ENCODE measurements at places on chromosomes 1 and 21.

DNA sequence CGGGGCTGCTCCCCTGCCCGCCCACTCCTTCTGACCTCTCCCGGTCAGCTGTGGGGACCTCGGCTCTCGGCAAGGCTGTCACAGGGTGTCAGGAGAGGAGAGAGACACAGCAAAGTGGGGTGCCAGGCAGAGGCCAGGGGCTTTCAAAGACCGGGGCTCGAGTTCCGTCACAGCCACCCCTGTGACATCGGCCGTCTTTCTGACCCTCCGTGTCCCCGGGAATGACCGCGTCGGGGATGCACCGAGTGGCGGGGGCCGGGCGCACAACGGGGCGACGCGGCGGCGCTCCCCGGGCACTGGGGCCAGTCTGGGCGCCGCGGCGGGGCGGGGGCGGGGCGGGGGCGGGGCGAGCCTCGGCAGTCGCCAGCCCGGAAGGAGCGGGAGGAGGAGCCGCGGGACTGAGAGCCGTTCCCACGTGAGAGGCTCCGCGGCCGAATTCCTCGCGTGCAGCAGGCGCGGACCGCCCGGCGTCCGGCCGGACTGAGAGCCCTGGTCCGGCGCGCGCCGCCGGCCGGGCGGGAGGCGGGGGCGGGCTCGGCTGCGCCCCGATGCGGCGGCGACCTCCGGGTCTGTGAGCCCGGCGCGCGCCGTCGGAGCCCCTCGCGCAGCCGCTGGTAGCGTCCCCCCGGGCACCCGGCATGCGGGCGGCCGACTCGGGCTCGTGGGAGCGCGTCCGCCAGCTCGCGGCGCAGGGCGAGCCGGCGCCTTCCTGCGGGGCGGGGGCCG lies 229.7 kb upstream of the TMEM51 start:
- DNase-seq: no peak

- no peak for DNase-seq
Observed at GRCh38 chr1:200925831-200926230, 31.1 kb downstream of the INAVA start.

GRCh38 chr1:65758128-65758527 lies 34.6 kb upstream of the PDE4B start:
- DNase-seq: no peak

DNA sequence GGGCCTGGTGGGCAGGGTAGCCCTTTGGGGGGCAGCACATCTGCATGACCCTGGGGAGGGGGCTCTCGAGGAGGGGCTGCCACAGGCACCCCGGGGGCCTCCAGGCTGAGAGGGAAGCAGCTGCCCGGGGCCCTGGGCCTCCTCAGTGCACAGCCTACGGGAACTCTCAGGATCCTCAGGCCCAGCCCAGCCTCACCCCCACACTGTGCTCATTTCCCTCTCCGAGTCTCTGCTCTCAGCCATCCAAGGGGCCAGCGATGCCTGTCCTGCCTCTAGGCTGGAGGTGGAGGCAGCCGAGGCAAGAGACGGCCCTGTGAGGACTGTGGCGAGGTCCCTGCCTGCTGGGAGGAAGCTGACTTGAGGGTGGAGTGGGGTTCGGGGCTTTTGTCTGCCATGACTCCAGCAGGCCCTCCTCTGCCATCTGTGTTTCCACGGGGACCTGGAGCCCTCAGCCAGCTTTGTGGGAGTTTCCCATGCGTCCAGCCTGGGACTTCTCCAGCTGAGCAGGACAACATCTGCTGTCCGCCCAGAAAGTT lies 7.2 kb upstream of the PLEKHG5 start:
- no peak for DNase-seq

DNA sequence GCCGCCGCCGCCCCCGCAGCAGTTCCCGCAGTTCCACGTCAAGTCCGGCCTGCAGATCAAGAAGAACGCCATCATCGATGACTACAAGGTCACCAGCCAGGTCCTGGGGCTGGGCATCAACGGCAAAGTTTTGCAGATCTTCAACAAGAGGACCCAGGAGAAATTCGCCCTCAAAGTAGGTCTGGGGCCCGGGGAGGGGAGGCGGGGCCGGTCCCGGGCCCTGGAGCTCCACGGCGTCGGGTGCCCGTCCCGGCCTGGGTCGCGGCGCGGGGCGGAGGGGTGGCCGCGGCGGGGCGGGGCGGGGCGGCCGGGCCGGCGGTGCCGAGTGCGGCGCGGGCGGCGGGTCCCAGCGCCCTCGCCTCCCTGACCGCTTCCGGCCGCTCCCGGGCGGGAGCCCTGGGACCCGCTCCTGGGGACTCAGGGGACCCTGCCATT lies 646 bp downstream of the MAPKAPK2 start:
- DNase-seq: peak; percentile 40

- no peak for DNase-seq
Observed at GRCh38 chr1:26387447-26387846, 14.9 kb upstream of the ZNF683 start.

DNA sequence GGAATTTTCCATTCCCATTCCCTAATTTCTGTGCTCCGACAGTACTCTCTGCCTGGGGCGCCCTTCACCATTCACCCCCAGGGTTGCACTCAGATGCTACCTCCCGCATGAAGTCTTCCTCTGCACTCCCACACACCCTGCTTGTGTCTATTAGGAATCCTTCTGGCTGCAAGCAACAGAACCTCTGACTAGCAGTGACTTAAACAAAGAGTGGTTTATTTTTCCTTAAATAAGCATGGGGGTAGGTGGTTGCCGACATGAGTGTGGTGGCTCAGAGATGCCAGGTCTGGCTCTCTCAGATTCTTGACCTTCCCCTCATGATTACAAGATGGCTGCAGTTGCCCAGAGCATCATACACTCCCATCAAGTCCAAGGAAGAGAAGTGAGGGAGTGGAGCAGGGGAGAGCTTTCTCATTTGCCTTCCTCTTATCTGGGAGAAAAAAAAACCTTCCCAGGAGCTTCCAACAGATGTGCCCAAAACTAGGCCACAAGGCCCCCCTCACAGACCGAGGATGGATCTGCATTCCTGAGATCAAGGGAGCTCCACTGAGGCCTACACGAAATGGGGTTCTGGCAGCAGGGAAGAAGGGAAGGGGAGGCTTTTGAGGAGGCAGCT lies 49.6 kb upstream of the LBR start:
- no peak for DNase-seq

- DNase-seq: no peak
Observed at GRCh38 chr1:89331890-89332289, 32.0 kb upstream of the GBP6 start.

DNA sequence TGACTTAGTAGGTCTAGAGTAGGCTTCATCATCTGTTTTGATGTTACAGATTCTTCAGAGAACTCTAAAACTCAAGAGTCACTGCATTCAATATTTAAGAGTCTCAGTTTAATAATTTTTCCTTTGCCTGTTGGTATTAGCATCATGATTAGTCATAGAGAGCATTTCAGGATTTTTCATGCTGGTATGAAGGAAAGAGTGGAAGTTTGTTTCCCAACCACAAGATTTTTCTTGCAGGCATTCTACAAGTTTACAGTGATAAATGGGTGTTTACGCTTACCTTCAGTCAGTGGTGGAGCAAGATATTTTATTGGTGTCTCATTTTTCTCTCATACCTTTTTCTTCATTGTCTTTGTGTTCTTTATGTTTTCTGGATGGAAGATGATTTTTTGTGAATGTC lies 58.4 kb upstream of the MYOCOS start:
- DNase-seq: no peak

DNA sequence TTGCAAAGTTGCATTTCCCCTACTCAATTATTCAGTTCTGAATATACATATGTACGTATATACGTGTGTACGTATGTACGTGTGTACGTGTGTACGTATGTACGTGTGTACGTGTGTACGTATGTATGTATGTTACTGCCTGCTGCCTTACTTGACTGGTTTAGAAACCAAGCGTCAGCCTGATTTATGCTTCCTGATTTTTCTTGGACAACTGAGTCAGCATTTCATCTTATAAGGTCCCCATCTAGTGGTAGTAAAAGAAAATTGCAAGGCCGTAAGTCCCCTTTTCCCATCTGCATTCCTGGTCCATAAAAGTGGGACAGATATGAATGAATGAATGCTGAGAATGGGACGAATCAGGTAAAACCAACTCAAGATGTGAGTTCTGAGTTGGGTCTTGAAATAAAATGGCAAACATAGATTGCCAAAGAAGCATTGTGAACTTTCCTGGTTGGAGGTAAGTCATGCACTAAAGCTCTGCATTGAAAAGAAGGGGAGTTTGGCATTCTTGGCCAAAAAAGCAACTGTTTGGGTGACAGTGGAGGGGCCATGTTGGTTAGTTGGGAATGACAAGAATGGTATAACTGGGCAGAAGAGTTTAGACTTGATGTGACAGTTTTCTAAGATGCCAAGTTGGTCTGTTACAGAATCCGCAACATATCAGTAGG lies 76.4 kb upstream of the DNAH14 start:
- DNase-seq: no peak

GRCh38 chr1:90139837-90140236 lies 144.9 kb downstream of the ZNF326 start:
- no peak for DNase-seq

DNA sequence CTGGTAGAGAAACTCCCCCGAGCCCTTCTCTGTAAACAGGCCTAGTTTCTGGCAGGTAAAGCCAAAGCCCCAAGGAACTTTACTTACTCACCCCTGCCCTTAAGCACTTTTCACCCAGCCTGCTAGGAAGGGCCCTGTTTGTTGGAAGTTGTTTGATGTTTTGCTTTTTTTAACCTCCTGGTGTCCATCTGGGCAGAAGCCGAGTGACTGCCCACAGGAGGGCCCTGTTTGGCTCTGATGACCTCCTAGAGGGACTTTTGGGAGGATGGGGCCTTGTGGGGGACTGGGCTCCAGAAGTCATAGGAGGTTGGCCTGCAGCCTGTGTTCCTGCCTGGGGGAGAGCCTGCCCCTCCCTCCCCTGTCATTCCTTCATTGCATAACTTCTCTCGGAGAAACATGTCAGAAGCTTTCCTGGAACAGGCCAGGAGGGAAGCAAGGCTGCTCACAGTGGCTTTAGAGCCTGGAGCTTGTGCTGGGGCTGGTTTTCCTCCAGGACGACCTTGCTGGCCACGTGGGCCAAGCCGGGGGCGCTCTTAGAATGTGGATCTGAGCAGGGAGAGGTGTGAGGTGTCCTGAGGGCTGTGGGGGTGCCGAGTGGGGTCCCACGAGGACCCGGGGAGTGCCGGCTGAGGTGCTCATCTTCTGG lies 33.9 kb downstream of the COQ8A start:
- DNase-seq: no peak

GRCh38 chr1:110210604-110211495 lies 736 bp downstream of the KCNC4 start:
- no peak for DNase-seq

DNA sequence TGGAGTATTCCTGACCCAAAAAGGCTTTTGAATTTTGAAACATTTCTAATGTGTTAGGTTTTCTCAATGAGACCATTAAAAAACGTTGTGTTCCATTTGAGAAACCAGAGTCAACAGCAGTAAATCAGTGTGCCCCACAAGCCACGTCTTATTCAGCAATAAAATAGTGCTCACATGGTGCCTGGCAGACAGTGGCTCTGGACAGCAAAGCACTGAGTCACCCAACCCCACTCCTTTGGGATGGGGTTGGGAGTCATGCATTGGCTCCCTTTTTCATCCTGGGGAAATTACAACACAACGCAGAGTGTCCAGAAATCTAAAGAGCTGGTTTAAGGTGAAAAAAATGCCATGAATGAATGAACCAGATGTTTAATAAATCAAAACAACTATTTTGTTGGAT lies 46.5 kb downstream of the KCNJ15 start:
- no peak for DNase-seq

GRCh38 chr1:154857441-154858215 lies 12.5 kb downstream of the KCNN3 start:
- no peak for DNase-seq

DNA sequence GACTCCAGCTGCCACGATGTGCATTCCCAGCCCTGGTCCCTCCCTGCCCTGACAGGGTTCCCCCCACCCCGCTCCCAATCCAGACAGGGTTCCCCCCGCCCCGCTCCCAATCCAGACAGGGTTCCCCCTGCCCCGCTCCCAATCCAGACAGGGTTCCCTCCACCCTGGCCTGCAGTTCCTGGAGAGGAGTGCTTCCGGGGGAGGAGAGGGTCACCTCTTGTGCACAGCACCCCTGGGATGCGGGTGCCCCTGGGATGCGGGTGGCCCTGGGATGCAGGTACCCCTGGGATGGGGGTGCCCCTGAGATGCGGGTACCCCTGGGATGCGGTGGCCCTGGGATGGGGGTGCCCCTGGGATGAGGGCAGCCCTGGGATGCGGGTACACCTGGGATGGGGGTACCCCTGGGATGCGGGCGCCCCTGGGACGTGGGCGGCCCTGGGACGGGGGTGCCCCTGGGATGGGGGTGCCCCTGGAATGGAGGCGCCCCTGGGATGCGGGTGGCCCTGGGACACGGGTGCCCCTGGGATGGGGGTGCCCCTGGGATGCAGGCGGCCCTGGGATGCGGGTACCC lies 36.7 kb upstream of the SLC19A1 start:
- no peak for DNase-seq

DNA sequence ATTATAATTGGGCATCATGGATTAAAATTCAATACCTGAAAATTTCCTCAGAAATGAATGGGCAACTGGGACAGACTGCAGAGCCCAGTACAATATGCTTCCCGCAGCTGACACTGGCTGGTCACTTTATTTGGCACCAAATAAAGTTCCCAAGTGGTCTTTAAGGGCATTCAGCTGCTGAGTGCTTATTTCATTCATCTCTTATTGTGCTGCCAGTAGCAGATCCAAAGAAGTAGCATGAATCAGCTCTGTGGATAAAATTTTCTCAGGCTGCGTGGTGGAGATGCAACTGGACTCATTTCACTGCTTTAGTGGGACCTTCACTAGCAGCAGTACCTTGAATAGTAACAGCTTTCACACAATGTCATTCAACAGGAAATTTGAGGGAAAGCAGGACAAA lies 226.3 kb upstream of the ADGRL2 start:
- no peak for DNase-seq

DNA sequence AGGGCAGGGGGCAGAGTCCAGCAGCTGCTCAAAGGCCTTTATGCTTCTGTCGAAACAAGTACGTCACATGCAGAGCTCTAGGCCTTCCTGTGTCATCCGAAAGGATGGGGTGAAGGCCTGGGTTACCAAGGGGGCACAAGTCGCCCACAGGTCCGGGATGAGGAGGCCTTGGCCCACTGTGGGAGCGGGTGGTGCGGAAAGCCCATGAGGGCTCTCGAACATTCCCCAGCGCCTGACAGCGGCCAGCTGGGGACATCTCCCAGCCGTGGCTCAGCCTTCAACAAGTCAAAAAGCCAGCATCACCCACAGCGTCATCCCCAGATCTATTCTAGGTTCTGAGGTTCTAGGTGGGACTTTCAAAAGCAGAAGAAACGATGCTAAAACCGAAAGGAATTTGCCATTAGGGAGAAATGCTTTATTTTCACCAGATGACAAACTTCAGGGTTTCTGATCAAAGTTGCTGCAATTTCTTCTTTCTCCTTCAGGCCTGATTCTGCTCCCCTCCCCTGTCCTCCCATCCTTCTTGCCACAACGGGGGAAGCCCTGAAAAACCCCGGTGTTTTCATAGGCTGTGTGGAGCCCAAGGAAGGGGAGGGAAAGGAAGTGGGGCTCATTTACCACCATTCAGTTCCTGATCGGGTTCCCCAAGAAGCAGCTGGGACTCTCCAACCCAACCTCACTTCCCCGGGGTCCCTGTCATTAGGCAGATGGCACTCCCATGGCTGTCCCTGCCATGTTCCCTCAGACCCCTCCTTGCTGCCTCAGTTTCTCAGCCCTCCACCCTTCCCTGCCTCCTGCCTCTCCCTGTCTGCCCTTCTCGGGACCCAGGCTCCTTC lies 17.6 kb downstream of the GPR137B start:
- no peak for DNase-seq

GRCh38 chr1:10607228-10607627 lies 132.5 kb downstream of the PEX14 start:
- DNase-seq: no peak

GRCh38 chr1:103106426-103107341 lies 1.6 kb downstream of the COL11A1 start:
- no peak for DNase-seq

Measured in naive thymus-derived CD8-positive, alpha-beta T cell (primary cell).